Right lung (tissue), 10 donors: ENCODE measurements at places on chromosomes 4 and X.

DNA sequence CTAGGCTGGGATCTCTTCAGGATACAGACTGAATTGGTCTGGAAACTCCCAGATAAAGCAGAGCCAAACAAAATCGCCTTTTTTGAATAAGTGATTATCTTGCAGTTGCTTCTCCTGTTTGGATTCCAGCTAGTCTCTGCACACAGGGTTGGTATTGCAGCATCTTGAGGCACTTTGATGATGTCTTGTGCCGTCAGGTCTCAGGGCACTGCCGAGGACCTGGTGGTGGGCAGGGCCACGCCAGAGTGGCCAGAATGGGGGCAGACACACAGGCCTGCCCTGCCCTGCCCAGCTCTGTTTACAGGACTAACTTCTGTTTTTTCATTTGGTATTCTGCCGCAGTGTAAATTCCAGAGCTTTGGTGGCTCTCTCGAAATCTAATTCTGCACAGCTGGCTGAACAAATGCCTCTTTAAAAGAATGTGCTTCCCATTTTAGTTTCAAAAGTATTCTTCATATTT lies 276.1 kb downstream of the NR3C2 start:
- DNase-seq = no peak

DNA sequence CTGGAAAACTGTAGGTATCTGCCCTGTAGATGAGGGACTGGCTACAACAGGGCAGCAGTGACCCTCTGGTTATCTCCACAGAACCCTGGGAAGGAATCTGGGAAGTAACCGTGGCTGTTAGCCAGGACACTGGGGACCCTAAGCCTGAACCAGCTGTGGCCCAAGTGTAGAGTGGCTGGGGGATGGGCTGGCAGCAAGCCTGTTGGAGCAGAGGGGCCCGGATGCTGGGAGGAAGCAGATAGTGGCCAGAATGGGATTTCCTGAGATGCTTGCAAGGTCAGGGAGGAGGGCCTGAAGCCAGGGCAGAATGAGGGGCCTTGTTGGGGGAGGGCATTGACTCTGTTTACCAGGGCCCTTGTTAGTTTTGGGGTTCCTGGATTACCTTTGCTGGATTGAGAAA lies 161.0 kb upstream of the EOLA2 start:
- DNase-seq = no peak

- DNase-seq = peak; percentile 71
Measured at GRCh38 chr4:127214016-127214415, 418.7 kb upstream of the INTU start.

DNA sequence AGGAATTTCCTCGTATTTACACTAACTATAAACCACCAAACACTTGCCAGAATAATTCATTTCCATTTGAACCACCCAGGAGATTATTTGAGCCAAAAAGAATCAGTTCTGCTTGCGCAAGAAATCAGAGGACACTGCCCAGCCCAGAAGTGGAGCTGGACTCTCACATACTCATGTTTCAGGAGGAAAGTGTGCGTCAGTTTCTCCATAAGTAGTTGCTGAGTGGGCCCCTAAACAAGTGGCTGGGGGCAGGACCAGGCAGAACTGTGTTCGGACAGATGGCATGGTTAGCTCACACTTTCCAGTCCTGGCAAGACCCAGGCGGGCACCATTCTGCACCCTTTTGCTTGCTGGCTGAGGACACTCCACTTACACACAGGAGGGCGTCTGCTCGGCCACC lies 38.8 kb downstream of the BTC start:
- DNase-seq = peak; percentile 71

- DNase-seq = peak; percentile 82
Measured at GRCh38 chr4:61741327-61742096, 541.4 kb downstream of the ADGRL3 start.
